Jurkat, Clone E6-1 (cell line): ENCODE measurements at places on chromosomes 3 and 15.

DNA sequence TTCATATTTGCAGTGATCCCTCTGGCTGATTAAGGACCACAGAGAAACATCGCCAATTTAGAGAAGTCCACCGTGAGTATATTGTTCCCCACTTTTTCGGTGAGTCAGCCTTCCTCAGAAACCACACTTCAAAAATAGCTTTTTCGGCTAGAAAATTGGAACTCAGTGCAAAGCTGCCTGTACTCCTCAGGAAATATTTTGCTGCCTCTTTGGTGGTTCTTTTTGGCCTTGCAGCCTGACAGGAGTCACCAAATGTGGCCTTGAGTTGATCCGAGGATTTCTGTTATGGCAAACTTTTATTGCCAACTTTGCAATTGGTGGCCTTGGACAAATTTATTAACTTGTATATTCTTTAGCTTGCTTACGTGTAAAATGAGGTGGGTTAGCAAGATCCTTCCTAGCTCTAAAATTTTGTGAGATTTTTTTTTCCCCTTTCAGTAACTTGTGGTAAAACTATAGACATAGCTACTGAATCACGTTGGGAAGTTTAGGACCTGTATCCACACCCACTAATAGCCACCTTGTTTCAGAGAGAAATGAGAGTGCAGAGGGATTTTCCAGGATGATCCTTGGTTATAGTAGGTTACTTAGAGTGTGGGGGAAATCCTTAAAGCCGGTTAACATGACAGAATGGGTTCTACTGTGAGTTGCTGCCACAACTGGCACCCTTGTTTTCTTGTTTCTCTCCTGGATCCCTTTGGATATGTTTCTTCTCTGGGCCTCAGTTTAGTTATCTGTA, 9.9 kb downstream of the ARL6IP5 start:
- DNase-seq: no peak

DNA sequence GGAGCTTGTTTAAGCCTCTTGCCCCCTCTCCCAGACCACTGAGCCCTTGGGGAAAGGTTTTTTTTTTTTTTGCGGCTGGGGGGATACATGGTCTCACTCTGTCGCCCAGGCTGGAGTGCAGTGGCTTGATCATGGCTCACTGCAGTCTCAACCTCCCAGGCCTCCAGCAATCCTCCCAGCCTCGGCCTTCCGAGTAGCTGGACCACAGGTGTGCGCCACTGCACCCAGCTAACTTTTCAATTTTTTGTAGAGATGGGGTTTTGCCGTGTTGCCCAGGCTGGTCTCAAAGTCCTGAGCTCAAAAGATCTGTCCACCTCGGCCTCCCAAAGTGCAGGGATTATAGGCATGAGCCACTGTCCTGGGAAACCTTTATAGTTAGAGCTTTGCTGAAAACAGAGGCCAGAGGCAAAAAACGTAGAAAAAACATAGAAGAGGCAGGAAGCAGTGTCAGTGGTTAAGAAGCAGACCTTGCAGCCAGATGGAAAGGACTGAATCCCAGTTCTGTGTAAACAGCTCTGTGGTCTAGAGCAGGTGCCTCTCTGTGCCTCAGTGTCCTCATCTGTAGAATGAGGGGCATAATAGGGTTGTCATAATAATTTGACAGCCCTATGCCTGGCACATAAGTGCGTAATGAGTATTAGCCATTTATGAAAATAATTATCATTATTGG, 33.1 kb downstream of the CMTM7 start:
- DNase-seq: peak; percentile 14

DNA sequence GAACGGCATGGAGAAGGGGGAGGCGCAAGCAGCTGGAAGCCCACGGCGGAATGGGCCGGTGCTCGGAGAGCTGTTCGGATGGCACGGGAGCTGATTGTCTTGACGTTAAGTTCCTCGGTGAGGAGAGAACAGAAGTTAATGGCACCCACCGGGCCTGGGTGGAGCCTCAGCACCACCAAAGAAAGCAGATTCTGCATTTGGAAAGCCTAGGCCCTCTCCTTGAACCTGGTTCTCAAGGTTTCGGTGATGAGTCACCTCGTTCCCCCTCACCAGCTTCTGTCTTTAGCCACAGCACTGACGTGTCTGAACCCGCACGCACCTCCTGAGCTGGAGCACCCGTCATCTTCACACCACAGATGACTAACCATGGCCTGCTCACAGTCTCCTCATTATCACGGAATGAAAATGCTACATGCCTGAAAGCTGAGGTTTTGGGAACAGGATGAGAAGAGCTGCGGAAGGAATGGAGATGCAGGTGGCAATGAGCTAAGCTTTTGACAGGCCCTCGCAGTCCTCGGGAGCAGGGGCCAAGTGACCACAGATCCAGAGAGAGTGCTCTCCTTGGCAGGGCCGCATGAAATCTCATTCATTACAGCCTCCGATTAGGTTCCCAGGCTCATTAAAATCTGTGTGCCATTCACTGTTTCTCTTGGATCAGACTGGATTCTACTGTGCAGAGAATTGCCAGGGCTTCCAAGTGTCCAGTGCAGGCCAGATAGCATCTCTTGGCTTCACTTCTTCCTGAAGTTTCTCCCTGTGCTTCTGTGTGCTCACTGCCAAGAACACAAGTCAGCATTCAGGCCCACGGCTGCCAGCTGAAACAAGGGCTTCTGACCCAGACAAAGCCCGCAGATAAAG, 96.3 kb upstream of the DLG1 start:
- DNase-seq: no peak

- no peak for DNase-seq
These were observed 54.9 kb downstream of the EPHA6 start for GRCh38 chr3:96869316-96869715.

DNA sequence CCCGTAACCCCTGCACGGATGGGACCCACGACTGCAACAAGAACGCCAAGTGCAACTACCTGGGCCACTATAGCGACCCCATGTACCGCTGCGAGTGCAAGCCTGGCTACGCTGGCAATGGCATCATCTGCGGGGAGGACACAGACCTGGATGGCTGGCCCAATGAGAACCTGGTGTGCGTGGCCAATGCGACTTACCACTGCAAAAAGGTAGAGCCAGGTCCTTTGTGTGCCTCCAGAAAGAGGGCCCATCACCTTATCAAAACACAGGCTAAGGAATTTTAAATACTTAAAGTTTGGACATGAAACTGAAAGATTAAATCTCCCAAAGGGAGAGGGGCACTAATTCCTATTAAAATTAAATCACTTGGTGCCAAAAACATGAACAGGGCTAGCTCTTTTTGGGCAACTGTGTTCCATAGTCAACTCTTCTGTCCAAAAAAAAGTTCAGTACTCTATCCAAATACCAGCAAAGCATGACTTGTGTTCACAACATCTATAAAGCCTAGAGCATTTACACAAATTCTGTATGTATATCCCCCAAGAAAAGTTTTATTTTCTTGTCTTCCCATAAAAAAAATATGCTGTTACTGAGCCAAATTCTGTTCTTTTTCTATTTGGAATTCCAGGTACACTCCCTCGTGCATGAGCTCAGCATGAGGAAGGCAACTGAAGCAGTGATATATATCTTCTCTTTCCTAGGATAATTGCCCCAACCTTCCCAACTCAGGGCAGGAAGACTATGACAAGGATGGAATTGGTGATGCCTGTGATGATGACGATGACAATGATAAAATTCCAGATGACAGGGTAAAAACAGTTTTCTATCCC, 9.2 kb downstream of the THBS1 start:
- DNase-seq: no peak

- no peak for DNase-seq
These were observed 143.1 kb upstream of the LINGO1 start for GRCh38 chr15:77775837-77776236.

DNA sequence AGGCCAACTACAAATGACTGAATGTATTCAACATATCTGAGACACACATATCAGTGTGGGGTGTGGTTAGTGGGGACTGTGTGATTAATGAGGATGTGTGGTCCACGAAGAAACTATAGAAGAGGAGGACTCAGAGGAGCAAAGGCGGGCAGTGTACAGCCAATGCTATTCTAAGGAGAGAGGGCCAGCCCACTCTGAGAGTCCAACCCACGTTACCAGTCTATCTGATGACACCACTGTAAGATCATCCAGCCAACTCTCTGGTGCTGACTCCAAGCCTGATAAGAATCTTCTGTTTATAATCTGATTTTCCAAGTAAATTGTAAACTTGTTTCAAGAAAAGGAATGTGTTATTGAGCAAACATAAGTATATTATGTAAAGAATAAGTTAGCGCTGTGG, 47.2 kb downstream of the MCF2L2 start:
- no peak for DNase-seq

DNA sequence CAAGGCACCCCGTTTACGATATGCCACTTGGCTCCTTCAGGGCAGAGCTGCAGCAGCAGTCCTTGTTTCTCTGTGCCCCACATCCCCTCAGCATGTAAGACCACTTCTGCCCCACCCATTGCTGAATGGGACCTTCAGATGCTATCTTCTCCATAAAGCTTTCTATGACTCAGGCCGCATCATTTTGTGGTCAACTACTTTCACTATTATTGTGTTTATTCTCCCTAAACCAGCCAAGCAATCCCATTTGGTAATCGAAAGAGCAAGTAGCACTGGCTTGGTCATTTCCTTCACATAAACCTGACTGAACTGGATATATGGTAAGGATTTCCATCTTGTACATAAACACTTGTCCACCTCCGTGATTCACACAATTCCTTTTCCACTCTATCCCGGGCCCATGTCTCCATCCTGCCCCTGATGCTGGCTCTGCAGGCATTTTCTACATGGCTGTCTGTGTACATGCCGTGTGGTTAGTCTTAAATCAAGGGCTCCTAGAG, 25.7 kb downstream of the LIPC start:
- no peak for DNase-seq

- DNase-seq: no peak
These were observed 684 bp upstream of the RPS27L start for GRCh38 chr15:63157891-63158431.
